Left colon (tissue), 2 donors: ENCODE measurements at places on chromosomes 2 and 18.

GRCh38 chr2:56109994-56110393 is 73.8 kb upstream of the CCDC85A start:
- no peak for DNase-seq

DNA sequence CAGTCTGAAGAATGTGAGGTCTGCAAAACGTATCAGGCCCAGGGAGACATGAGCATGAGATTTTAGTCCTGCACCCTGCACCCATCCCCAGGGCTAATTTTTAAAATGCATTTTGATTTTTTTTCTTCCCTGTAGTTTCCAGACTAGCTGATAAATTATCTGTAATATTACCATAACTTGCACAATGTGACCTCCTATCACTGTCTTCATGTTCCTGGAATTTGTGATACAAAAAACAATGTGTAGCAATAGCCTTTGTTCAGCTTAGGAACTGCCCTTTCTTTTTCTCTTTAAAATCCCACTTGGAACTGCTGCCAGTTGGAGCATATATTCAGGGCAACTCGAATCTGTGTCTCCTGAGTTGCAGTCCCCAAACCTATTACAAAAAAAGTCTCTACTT is 222.8 kb upstream of the HS6ST1 start:
- no peak for DNase-seq

- DNase-seq, result no peak
Observed at GRCh38 chr2:20916604-20917286, 93.8 kb upstream of the LDAH start.

DNA sequence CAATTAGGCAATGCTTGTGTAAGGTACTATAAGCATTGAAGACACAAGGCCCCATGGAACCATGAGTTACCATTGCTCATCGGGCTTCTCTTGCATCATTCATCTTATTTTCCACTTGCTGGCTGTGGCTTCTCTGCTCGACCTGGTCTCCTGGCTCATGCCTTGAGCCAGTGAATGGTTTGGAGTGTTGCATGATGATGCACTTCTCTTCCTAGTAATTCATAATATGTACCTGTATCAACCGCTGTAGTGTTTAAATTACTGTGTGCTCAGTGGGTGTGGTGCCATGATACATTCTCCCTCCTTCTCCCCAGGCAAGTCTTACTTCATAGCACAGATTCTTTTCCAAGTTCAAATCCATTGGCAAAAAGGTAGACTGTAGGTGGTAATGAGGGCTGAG is 66.8 kb downstream of the ABCA12 start:
- DNase-seq, result no peak

GRCh38 chr2:84870306-84870705 is 10.6 kb downstream of the TRABD2A start:
- no peak for DNase-seq

DNA sequence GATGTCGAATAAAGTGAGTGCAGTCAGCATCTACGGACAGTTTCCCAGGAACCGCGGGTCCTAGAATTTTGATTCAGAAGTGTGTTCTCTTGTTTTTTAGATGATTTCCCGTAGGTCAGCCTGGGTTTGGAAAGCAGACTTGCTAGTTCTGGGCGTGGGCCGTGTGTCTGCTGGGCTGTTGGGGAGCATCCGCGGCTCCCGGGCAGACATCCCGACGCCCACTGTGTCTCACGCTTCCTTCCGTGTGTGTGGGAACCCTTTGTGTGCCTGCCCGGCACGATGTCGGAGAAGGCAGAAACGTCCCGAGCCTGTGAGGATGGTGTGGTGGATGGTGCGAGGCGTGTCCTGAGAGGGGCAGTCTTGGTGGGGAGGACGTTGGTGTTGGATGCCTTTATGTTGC is 18.4 kb downstream of the CTDP1 start:
- DNase-seq, result no peak
